Vagina (tissue), 2 donors: ENCODE measurements at places on chromosomes 5 and 9. TPM values are rescaled to one million over a fixed set of nuclear protein-coding genes. Genes with fewer than 3 reads are reported as not detected.

The SHROOM1 gene
- 17.7 TPM for total RNA-seq

The KIF3A gene
- total RNA-seq, result 20.6 TPM

GRCh38 chr5:39016587-39017275 lies 57.5 kb downstream of the RICTOR start:
- H3K4me3 ChIP-seq, result no peak overlapping the region
- H3K36me3 ChIP-seq, result peaks cover 6% of the 10 kb centered on the region
- peaks cover 33% of the 10 kb centered on the region for H3K4me1 ChIP-seq

The RNF183 gene
- total RNA-seq, result not detected

The INSYN2B gene
- 0.25 TPM for total RNA-seq

GRCh38 chr5:5783021-5783420 lies 360.5 kb downstream of the ICE1 start:
- no peak overlapping the region for H3K4me3 ChIP-seq
- H3K36me3 ChIP-seq, result no peaks in the 10 kb centered on the region
- no peak overlapping the region for H3K27ac ChIP-seq
- no peaks in the 10 kb centered on the region for H3K27me3 ChIP-seq

GRCh38 chr5:135691044-135691443 lies 112.3 kb upstream of the CXCL14 start:
- H3K4me3 ChIP-seq, result no peak overlapping the region
- no peaks in the 10 kb centered on the region for H3K36me3 ChIP-seq
- H3K27ac ChIP-seq, result no peak overlapping the region
- peaks cover 34% of the 10 kb centered on the region for H3K4me1 ChIP-seq
- no peak for DNase-seq
- no peaks in the 10 kb centered on the region for H3K27me3 ChIP-seq

DNA sequence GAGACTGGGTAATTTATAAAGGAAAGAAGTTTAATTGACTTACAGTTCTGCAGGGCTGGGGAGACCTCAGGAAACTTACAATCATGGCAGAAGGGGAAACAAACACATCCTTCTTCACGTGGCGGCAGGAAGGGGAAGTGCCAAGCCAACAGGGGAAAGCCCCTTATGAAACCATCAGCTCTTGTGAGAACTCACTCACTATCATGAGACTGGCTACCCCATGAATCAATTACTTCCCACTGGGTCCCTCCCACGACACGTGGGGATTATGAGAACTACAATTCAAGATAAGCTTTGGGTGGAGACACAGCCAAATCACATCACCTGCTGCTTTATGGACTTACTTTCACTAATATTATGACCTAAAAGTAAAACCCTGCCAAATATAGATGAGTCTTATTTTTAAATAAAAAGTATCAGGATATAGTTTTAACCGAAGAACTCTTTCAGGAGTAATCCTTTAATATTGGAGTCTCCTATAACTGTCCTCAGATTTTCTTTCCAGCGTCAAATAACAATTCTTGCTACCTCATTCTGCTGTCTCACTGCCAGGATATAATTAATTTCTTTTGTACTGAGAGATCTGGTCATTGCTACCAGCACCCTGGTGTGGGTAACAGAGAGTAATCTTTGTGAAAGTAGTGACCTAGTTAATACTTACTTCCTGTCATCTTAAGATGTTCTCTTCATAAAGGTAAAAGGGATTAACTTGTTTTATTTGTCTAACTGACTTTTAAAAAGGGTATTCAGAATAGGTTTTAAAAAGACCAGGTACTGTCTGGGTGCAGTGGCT lies 68.6 kb downstream of the NLN start:
- H3K4me3 ChIP-seq, result no peak overlapping the region
- no peaks in the 10 kb centered on the region for H3K27me3 ChIP-seq
- H3K4me1 ChIP-seq, result no peaks in the 10 kb centered on the region
- H3K27ac ChIP-seq, result no peak overlapping the region
- no peaks in the 10 kb centered on the region for H3K36me3 ChIP-seq

GRCh38 chr5:45109636-45110035 lies 300.9 kb downstream of the MRPS30 start:
- no peaks in the 10 kb centered on the region for H3K36me3 ChIP-seq
- H3K27me3 ChIP-seq, result no peaks in the 10 kb centered on the region
- H3K4me3 ChIP-seq, result no peak overlapping the region
- DNase-seq, result no peak
- H3K4me1 ChIP-seq, result no peaks in the 10 kb centered on the region
- no peak overlapping the region for H3K27ac ChIP-seq

GRCh38 chr5:156396063-156396829 lies 69.3 kb downstream of the SGCD start:
- H3K36me3 ChIP-seq, result no peaks in the 10 kb centered on the region
- H3K27me3 ChIP-seq, result no peaks in the 10 kb centered on the region
- H3K27ac ChIP-seq, result no peak overlapping the region
- H3K4me1 ChIP-seq, result peaks cover 13% of the 10 kb centered on the region

- no peaks in the 10 kb centered on the region for H3K27me3 ChIP-seq
- H3K27ac ChIP-seq, result no peak overlapping the region
- H3K36me3 ChIP-seq, result no peaks in the 10 kb centered on the region
Measured at GRCh38 chr5:132342291-132343180, 27.0 kb upstream of the SLC22A5 start.

- no peaks in the 10 kb centered on the region for H3K4me1 ChIP-seq
- H3K27ac ChIP-seq, result no peak overlapping the region
- no peak overlapping the region for H3K4me3 ChIP-seq
- DNase-seq, result no peak
- H3K36me3 ChIP-seq, result no peaks in the 10 kb centered on the region
Measured at GRCh38 chr9:126745574-126746411, 59.0 kb upstream of the ZBTB43 start.

DNA sequence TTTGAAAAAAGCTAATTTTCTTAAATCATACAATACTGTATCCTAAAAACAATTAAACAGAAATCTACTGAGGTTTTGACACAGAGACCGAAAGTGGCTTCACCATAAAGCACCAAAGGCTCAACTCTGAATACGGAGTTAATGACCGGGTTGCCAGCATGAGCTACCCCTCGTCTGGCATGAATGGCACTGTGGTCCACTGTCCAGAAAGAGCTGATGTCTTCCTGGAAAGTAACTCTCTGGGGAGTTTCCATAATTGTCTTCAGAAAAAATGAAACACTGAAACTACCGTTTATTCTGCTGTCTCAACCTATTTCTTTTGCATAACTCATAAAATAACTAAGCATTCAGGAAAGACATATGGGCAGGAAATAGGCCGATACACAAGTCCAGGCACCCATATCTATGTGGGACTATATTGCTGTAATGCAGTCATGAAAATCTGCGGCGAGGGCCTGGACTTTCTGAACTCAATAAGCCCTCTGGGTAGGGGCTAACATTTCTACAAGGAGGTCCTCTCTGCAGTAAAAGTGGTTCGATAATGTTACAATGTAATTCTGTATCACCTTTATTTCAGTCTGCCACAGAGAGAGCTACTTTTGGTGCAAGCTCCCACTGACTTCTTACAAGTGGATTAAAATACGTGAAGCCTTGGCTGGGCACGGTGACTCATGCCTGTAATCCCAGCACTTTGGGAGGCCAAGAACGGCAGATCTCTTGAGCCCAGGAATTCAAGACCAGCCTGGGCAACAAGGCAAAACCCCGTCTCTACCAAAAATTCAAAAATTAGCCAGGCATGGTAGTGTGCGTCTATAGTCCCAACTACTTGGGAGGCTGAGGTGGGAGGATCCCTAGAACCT lies 52.4 kb downstream of the ANKH start:
- H3K4me3 ChIP-seq, result no peak overlapping the region
- H3K27ac ChIP-seq, result no peak overlapping the region
- H3K4me1 ChIP-seq, result peaks cover 32% of the 10 kb centered on the region
- H3K27me3 ChIP-seq, result no peaks in the 10 kb centered on the region

GRCh38 chr9:131539223-131539923 lies 6.0 kb upstream of the PRRT1B start:
- H3K27ac ChIP-seq, result no peak overlapping the region
- DNase-seq, result no peak
- no peaks in the 10 kb centered on the region for H3K27me3 ChIP-seq
- no peak overlapping the region for H3K4me3 ChIP-seq
- H3K36me3 ChIP-seq, result no peaks in the 10 kb centered on the region

The DBH gene
- 12.0 TPM for total RNA-seq

DNA sequence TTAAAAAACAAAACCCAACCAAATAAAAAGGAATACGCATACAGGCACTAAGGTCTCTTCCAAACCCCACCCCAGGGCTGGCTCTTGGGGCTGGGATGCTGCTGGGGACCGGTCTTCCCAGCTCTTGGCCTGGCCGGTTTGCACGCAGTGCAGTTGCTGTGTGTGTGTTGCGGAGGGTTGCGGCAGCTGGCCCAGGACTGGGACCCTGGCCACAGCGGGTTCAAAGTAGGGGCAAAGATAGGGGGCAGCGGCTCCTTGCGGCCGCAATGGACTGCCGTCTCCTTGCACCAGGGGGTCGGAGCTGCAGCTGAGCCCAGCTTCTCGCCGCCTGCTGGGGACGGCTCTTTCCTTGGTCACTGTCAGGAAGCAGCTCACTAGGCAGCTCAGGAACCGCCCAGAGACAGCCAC lies 5.0 kb downstream of the DMRT3 start:
- H3K4me3 ChIP-seq, result no peak overlapping the region
- H3K36me3 ChIP-seq, result no peaks in the 10 kb centered on the region
- no peak for DNase-seq
- H3K27ac ChIP-seq, result no peak overlapping the region
- H3K27me3 ChIP-seq, result peaks cover 16% of the 10 kb centered on the region

The GRXCR2 gene
- total RNA-seq, result not detected

The DRD1 gene
- total RNA-seq, result not detected

GRCh38 chr9:129732946-129733631 lies 19.8 kb downstream of the PTGES start:
- peaks cover 7% of the 10 kb centered on the region for H3K4me1 ChIP-seq
- H3K27ac ChIP-seq, result no peak overlapping the region
- no peaks in the 10 kb centered on the region for H3K27me3 ChIP-seq

DNA sequence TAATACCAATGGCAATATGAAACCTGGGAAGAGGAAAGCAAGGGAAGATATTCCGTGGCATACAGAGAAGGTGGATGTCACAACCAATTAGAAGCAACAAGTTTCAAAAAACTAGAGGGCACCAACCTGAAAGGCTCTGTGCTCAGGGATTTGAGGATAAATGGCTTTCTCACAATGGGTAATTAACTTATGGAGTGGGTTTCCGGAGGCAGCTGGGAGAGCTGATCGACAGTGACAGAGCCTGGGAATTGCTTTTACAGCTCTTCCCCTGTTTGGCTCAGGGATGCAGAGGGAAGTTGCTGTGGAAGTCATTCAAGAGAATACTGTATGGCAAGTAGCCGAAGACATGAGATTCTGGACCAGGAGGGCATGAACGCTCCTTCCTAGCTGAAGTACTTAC lies 237.0 kb downstream of the KIF4B start:
- no peak overlapping the region for H3K4me3 ChIP-seq
- no peaks in the 10 kb centered on the region for H3K4me1 ChIP-seq
- no peak for DNase-seq
- no peaks in the 10 kb centered on the region for H3K27me3 ChIP-seq
- no peak overlapping the region for H3K27ac ChIP-seq
- no peaks in the 10 kb centered on the region for H3K36me3 ChIP-seq

The SARDH gene
- total RNA-seq, result 2.0 TPM

DNA sequence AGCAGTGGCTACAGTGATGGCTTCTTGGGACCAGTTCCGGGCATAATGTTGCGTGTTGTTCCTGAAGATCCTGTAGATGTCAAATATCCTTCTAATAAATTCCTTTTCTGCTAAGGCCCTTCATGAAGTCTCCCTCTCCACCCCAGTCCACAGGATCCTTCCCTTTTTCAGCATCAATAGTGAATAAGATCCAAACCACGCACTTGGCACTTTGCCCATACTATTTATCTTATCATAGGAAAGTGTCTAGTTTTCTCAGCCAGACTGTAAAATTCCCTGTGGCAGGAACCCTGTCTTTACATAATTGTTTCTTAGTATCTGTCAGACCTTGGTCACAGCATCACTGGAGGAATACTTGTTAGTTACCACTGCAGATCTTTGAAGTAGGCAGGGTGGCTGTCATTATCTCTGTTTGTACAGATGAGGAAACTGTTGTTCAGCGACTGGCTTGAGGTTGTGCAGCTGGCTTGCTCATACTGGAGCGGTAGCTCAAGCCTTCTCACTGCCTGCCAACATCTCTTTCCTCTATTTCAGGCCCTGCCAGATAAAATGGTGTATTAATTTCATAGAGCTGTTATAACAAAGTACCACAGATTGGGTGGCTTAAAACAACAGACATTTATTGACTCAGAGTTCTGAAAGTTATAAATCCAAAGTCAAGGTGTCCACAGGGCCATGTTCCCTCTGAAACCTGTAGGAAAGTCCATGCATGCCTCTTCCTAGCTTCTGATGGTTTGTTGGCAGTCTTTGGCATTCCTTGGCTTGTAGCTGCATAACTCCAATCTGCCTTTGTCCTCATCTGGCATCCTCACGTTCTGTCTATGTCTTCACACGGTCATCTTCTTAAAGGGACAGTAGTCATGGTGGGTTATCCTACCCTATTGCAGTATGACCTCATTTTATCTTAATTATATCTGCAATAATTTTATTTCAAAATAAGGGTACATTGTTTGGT lies 33.5 kb upstream of the APC start:
- no peak for DNase-seq
- H3K27ac ChIP-seq, result no peak overlapping the region
- no peaks in the 10 kb centered on the region for H3K27me3 ChIP-seq
- H3K4me3 ChIP-seq, result no peak overlapping the region
- H3K36me3 ChIP-seq, result no peaks in the 10 kb centered on the region

- H3K4me3 ChIP-seq, result no peak overlapping the region
- H3K36me3 ChIP-seq, result no peaks in the 10 kb centered on the region
- H3K27ac ChIP-seq, result no peak overlapping the region
- no peak for DNase-seq
- no peaks in the 10 kb centered on the region for H3K27me3 ChIP-seq
Measured at GRCh38 chr9:138059196-138059595, 181.6 kb downstream of the CACNA1B start.

DNA sequence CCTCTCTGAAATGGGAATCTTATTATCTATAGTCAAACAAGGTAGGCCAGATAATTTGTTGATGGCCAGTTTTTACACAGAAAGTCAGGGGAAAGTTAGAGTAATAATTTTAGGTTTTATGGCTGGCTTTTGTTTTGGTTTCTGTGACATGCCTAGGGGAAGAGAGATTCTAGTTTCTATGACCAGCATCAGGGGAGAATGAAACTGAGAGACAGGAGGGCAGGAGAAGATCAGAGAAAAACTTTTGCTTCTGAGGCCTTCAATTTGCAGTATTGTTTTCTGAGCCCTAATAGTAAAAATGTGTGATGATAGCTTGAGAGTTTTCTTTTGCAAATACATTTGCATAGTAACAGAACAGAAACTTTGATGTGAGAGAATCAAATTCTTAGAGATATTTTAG lies 564.3 kb downstream of the ZNF608 start:
- no peaks in the 10 kb centered on the region for H3K27me3 ChIP-seq
- H3K4me3 ChIP-seq, result no peak overlapping the region
- DNase-seq, result no peak
- H3K27ac ChIP-seq, result no peak overlapping the region

GRCh38 chr9:125972012-125972729 lies 225.0 kb downstream of the PBX3 start:
- peak; percentile 76 for DNase-seq
- H3K4me1 ChIP-seq, result no peaks in the 10 kb centered on the region
- H3K27ac ChIP-seq, result no peak overlapping the region
- no peak overlapping the region for H3K4me3 ChIP-seq
- no peaks in the 10 kb centered on the region for H3K27me3 ChIP-seq
